ENCODE measurements at places on chromosomes 2 and 18. TPM values are rescaled to one million over a fixed set of nuclear protein-coding genes. Genes with fewer than 3 reads are reported as not detected.

DNA sequence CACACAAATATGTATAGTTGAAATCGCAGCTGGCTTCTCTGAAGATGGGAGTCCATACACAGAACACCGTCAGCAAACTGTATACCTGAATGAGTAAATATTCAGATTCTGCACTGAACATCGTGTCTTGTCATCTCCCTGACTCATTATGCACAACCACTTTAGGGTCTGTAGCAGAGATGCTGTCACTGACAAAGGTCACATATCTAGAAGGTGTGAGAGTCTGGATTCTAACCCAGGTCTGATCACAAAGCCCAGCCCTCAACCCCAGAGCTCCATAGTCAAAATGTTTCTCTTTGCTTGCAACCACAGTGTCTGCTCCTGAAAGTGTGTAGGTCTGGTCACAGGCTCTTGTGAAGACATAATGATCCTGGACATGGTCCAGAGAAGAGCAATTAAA is 78.3 kb upstream of the PAX8 start:
- DNase-seq, result no peak

DNA sequence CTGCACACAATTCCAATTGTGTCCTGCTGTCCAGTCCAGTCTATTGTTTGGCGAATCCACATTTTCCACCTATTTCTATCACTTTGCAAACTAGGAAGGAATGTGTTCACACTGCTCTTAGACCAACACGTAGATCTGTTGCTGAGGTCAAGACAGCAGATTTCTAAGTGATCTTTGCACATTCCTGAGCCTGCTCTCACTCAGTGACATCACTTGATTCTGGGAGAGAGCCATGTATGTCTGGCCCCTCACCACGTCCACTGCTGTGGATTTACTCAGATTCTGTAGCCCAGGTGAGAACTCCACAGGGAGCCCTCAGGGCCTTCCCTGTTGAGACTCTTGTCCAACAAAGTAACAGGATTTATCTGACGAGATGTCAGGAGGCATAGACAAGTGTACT is 317.2 kb downstream of the TSN start:
- DNase-seq, result no peak

DNA sequence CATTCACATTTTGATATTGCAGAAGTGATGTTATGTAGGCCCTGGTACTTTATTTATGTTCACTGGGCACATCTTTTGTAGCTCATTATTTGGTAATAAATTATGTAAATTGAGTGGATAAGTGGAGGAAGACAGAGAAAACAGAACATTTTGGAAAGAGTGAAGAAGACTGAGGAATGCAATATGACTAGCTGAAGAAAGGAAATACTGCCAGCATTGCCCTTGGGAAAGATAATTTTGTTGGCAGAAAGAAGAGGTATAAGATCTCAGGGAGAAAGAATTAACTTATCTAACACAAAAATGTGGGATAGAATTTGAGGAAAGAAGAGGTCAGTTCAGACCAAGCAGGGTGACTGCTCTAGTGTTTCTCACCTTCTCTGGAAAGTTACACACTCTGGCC is 118.8 kb downstream of the TTC27 start:
- DNase-seq, result no peak

DNA sequence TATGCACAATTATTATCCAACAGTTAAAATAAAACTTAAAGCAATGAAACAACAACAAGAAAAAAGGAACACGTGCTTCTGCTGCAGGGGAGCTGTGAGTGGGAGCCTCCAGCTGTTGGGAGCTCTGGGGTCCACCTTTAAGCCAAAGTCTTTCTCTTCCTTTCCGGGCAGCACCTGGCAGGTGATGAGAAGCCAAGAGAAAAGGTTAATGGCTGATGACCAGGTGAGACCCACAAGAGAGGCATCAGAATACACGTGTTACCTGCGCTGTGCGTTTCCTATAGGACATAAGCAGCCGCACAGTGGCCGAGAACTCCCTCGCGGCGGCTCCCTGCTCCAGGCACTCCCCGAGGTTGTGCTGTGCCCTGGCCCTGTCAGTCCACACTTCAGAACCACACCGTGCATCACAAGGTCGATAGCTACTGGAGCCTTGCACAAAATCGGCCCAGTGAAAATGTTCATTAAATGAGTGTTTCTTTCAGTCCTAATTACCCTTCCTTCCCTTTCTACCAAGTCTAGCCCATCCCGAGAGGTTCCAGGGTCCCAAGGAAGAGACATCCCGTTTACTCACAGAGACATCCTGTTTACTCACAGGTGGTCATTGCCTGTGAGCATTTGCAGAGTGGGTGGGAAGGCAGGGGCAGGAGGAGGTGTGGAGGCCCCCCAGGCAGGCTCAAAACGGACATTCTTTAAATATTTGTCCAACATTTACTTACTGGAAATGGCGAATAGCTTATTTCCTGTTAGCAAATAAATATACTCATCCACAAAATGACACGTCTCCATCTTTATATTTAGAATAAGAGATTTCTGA is 44.9 kb upstream of the ASB18 start:
- DNase-seq, result no peak

GRCh38 chr2:181472990-181473389 is 15.8 kb downstream of the ITGA4 start:
- DNase-seq, result no peak

GRCh38 chr18:13982126-13982525 is 66.8 kb upstream of the MC2R start:
- no peak for DNase-seq

DNA sequence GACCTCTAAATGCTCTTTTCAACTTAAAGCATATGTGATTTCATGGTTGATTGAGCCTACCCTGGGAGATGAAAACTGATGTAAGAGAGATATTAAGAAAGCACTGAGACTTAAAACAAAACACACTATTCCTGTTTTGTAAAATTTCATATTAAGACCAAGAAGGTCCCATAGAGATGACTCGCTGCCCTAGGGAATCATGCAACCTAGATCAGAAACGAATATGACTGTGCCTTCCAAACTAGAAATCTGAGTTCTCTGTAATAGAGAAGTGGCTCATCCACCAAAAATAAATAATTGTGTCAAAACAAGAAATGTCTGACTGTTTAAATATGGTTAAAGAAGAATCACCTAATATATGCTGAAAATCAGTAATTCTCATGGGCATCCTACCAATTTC is 776.8 kb upstream of the SOX11 start:
- DNase-seq, result no peak

GRCh38 chr18:50398099-50398498 is 23.3 kb downstream of the SKA1 start:
- DNase-seq, result no peak

DNA sequence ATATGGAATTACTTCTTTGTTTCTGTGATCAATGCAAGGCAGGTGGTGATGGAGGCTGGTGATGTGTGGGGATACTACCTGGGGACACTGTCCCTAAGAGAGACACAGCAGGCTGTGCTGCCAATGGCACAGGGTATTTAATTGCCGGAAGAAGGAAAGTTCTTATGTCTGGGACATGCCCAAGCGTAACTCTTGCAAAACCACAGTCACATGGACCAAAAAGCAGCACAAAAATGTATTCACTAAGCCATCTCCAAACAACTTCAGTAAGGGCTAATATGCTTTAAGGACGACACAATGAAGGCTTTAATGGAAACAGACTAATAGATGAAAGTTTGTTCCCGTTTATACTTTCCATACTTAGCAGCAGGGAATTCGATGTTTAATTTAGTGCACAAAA is 49.7 kb upstream of the AP1S3 start:
- DNase-seq, result no peak

- no peak for DNase-seq
These were observed 311.3 kb upstream of the NT5C1B start for GRCh38 chr2:18900691-18901141.

The LONRF2 gene
- total RNA-seq, result 3.3 TPM

- no peak for DNase-seq
These were observed 233.5 kb downstream of the TGIF1 start for GRCh38 chr18:3683483-3683882.

- no peak for DNase-seq
These were observed 77.5 kb upstream of the ITPRID2 start for GRCh38 chr2:181814057-181814491.

The BOLL gene
- total RNA-seq, result not detected

- no peak for DNase-seq
These were observed 459.7 kb downstream of the LRATD1 start for GRCh38 chr2:15092181-15092580.

The GPR45 gene
- total RNA-seq, result not detected

DNA sequence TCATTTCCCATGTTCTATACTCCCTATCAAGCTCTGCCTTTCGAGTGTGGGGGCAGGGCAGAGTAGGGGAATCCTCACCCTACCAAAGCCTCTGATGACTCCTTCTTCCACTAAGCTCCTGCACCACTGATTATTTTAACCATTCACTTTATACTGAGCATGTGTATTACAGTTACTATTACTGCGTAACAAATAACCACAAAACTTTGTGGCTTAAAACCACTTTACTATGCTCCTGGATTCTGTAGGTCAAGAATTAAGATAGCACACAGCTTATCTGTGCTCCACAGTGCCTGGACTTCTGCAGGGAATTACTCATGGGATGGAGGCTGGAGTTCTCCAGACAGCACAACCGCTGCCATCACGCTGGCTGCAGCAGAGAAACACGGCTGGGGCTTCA is 117.4 kb upstream of the DNAJC10 start:
- no peak for DNase-seq

GRCh38 chr2:171568089-171568488 is 45.8 kb downstream of the CYBRD1 start:
- DNase-seq, result no peak

GRCh38 chr2:64133828-64134227 is 10.4 kb downstream of the PELI1 start:
- DNase-seq, result no peak

DNA sequence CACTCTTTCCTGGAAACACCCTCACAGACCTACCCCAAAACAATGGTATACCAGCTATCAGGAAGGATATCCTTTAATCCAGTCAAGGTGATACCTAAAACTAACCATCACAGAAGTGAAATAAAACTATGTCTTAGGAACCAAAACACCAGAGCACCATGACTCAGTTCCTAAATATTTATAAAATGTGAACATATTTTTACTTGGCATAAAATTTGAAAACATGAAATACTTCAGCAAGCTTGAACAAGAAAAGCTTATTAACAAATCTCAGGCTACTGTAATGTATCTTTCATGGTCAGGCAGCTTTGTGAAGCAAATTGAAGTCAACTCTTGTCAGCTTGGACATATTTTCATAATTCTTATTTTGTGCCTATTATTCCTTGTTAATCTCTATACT is 440.8 kb upstream of the CDH20 start:
- DNase-seq, result no peak

The LAMA3 gene
- 126 TPM for total RNA-seq

The IL1B gene
- total RNA-seq, result 0.13 TPM

The NLRC4 gene
- total RNA-seq, result not detected

The INPP5D gene
- total RNA-seq, result 2.7 TPM

The PCARE gene
- total RNA-seq, result not detected

The ALS2 gene
- total RNA-seq, result 25.6 TPM
